ENCODE measurements at places on chromosomes 12 and 14.

DNA sequence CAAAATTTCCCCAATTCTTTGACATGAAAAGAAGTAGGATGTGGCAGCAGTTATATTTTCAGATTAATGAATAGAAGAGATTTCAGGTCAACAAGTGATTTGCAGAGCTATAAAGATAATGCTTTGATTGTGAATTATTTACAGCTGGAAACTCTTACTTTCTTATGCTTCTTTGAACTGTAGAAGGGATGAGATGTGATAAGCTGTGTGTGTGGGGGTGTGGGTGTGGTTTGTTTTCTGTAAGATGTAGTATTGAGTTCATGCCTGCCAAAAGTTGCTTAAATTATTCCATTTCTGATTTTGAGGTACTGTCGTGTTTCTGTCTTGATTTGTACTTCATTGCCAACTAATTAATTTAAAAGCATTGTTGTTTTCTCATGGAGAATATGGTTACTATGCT lies 22.7 kb downstream of the AEBP2 start:
- DNase-seq = no peak

GRCh38 chr12:91920276-91920675 lies 225.4 kb downstream of the BTG1 start:
- peak; percentile 4 for DNase-seq

- peak; percentile 55 for DNase-seq
Measured at GRCh38 chr14:23421594-23421993, 13.5 kb upstream of the MYH6 start.

GRCh38 chr14:75604979-75605851 lies 26.8 kb downstream of the FLVCR2 start:
- no peak for DNase-seq

GRCh38 chr12:321606-322326 lies 59.1 kb upstream of the SLC6A13 start:
- DNase-seq = no peak

DNA sequence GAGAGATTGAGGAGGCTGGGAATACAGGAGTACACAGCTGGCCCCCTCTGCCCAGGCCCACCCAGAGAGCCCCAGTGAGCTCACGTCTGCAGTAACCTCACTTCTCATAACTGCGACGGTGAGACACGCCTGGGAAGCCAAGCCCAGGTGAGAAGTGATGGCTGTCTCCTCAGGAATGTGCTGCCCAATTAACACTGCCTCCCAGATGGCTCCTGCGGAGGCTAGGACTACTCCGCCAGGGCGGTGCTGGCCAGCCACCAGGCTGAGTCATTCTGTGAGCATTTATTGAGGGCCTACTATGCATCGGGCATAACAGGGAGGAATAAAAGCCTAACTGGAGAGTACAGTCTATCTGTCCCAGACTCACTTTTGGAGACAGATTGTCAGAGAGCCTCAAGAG lies 9.3 kb upstream of the TMEM106C start:
- DNase-seq = no peak

DNA sequence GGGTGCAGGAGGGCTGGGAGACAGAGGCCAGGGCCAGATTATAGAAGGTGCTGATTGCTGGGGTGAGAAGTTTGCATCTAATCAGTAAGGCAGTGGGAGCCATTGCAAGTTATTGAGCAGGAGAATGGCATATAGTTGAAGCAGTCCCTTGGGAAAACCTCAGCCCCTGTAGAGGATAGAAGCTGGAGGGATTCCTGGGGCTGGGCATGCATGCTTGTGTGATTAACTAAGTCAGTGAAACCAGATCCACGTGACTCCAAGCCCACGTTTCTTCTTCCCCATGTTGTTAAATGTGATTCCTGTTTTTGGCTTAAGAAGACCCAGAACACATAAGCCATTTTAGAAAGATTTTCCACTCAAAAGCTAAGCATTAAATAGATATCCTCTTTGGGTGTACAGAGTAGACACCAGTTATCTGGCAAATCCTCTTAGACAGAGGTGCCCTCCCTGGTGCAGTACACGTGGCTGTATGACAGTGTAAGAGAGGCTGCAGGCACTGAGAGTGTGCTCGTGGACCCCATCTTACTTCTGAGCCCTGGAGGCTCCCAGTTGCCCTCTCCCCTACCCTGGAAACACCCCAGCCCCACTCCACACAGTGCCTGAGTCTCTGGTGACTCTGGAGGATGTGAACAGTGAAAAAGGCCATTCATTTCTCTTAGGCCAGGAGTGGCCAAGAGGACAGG lies 3.2 kb downstream of the C14orf132 start:
- no peak for DNase-seq

DNA sequence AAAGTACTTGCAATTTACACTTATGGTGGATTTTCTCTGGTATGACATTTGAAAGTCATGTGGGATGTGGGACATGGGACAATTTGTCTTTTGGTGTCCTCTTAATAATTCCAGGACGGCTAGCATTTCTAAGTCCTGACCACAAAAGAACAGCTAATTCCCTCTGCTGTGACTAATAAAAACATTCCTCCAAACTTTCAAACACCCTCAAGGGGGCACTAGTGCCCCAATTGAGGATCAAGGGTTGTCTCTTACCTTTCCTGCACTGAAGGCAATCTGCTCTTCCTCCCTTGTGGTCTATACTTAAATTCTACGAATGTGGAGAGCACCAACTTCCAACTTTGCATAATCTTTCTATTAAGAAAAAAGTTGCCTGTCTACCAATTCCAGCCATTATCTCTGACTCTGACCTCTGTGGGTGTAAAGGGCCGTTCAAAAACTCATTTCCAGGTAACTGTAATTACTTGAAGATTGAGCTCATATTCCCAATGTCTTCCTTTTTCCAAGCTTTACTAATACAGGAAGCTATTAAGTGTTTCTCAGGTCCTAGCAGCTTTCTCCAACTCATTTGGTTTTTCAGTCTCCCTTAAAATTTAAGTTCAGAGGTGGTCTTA lies 210.2 kb downstream of the PTPRO start:
- peak; percentile 68 for DNase-seq

DNA sequence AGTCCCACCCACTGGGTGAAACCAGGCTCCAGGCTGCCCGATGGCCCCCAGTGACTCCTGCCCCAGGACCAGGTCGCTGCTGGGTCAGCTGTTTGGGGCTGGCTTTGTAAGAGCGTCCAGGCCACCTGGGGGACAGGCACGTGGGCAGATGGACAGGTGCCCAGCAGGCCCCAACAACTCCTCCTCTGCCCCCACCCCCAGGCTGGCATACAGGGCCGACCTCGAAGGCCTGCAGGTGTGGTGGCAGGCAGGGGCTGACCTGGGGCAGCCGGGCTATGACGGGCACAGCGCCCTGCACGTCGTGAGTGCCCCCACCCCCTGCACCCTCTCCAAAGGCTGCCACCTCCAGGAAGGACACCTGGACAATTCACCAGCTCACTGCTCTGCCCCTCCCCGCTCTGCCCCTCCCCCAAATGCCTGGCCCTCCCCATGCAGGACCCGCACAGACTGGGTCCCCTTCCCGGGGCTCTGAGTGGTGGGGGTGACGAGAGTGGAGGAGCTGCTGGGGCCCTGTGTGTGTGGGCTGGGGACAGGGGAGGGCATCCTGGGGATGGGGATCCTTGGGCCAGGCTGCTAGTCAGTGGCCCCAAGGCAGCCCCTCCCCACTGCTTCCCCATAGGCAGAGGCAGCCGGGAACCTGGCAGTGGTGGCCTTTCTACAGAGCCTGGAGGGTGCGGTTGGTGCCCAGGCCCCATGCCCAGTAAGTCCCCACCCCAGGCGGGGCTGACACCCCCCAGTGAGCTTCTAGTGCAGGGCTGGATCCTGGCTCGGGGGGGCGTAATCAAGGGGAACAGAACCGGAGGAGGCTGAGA lies 26.0 kb downstream of the ASPG start:
- DNase-seq = no peak

- no peak for DNase-seq
Measured at GRCh38 chr12:98916106-98916505, 271.0 kb downstream of the APAF1 start.

- no peak for DNase-seq
Measured at GRCh38 chr12:105992849-105993740, 145.7 kb downstream of the NUAK1 start.

DNA sequence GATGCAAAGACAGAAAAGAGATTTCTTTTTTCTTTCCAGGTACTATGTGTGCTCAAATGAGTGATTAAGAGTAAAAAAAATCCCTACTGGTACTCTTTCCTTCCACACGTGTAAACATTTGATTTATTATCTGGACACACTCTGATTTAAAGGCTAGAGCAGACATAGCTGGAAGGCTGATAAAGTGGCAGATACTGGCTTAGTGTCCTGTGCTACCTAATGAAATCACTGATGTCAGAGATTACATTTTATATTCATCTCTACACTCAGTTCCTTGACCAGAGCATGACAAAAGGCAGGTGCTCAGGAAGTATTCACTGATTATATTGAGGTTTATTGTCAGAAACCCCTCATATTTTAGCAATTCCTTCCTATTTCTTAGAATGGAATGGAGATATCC lies 136.6 kb upstream of the SLC38A2 start:
- DNase-seq = no peak

GRCh38 chr12:65122703-65123102 lies 1.6 kb upstream of the WIF1 start:
- no peak for DNase-seq
